ENCODE measurements at places on chromosomes 1 and 21.

GRCh38 chr1:101451888-101452287 lies 215.1 kb downstream of the S1PR1 start:
- peak; percentile 16 for DNase-seq

GRCh38 chr21:14064296-14064645 lies 146.5 kb downstream of the LIPI start:
- DNase-seq, result no peak

DNA sequence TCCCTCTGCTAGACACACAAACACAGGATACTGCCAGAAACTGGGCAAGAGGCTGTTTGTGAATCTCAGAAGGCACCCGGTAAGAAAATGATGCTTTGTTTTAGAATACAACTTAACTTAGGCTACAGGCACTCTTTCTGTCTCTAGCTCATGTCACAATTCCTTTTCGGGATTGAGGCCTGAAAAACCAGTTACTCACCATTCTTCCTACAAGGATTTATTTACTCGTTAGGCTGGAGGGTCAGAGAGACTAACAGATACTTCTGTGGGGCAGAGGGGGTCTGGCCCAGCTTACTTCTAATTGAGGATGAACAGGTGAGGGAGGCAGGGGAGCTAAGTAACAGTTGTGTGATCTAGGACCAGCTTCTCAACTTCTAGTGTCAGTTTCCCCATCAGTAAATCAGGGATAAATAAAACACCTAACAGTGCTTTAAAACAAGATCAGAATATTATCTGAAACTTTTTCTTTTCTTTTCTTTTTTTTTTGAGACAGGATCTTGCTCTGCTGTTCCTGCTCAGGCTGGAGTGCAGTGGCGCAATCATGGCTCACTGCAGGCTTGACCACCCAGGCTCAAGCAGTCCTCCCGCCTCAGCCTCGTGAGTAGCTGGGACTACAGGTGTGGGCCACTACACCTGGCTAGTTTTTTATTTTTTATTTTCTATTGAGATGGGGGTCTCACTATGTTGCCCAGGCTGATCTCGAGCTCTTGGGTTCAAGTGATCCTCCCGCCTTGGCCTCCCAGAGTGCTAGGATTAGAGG lies 31.9 kb downstream of the NFYC start:
- DNase-seq, result no peak

- DNase-seq, result no peak
Observed at GRCh38 chr1:42933610-42934491, 24.8 kb downstream of the SLC2A1 start.

GRCh38 chr1:221604948-221605347 lies 136.9 kb downstream of the DUSP10 start:
- DNase-seq, result no peak

DNA sequence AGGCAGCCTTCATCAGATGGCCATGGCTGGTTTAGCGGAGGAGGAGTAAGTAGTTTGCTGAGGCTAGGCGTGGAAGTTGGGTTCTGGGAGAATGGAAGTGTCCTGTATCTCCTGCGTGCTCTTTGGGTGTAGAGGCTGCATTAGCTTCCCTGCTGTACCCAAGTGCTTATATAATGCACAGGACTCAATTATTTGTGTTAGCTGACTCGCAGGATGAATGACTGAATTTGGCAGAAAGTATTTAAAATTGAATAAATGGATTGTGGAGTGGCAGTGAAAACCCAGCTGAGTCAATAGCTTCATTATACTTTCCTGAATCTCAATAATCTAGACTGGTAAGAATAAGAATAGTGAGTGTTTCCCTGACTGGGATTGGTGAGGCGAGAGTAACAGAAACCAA lies 13.8 kb downstream of the DNTTIP2 start:
- DNase-seq, result no peak

DNA sequence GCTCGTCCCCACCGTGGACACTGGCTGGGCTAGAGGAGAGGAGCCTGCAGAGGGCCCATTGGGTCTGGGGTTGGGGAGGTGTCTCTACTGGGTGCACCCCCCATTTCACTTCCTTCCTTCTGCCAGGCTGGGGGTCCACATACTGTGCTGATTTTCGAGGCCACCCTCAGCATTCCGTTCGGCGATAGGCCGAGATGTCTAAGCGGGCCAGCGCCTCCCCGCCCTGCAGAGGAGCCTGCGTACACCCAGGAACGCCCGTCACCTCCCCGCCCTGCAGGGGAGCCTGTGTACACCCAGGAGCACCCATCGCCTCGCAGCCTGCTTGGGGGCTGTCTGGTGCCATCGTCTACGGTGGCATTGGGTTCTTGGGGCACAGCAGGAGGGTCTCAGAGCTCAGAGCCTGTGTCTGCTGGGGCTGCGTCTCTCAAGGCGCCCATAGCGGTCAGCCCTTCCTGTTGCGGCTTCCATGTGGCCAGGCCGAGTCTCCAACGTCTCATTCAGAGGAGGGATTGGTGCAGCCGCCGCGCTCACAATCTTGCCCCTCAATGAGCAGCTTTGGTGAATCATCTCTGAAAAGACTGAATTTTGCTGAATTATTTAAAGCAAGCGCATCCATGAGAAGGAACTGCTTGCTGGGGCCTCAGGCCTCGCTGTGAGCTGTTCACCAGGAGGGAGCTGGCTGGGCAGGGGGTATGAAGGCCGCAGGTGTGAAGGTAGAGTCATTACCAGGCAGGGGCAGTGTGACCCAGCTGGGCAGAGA lies 30.7 kb upstream of the AGPAT3 start:
- no peak for DNase-seq

DNA sequence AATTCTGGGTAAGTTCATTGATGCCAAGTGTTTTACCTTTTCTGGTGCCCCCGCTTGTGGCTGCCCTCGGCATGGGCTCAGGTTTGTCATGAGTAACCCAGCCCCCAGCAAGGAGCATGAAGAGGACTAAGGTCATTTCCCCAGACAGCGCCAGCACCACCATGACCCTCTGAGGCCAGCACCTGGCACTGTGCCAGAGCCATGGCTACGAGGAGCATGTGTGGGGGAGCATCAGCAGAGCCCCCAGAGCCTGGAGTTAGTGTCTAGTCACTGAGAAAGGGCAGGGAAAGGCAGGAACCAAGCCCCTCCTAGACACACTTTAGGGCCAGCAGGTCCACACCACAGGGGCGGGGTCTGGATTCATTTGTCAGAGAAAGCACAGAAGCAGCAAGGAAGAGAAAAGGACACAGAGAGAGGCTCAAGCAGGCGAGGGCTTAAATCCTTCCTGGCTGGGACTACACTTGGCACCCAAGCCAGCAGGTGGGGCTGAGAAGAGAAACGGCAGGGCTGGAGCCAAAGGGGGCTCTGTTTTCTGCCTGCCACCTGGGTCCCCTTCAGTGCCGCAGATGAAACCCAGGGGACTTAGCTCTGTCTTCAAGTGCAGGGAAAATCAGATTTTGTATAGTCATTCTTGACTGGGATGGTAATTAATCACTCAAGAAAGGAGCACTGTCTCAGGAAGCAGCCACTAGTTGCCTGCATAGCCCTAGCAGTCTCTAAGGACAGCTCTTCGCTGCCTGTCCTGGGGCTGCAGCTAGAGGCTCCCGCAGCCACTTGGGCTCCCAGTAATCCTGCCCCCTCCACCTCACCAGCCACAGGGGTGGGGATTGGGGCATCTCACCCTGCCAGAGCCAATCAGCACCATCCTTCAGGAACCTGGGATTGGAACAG lies 79.6 kb upstream of the ZC3H12A start:
- no peak for DNase-seq

DNA sequence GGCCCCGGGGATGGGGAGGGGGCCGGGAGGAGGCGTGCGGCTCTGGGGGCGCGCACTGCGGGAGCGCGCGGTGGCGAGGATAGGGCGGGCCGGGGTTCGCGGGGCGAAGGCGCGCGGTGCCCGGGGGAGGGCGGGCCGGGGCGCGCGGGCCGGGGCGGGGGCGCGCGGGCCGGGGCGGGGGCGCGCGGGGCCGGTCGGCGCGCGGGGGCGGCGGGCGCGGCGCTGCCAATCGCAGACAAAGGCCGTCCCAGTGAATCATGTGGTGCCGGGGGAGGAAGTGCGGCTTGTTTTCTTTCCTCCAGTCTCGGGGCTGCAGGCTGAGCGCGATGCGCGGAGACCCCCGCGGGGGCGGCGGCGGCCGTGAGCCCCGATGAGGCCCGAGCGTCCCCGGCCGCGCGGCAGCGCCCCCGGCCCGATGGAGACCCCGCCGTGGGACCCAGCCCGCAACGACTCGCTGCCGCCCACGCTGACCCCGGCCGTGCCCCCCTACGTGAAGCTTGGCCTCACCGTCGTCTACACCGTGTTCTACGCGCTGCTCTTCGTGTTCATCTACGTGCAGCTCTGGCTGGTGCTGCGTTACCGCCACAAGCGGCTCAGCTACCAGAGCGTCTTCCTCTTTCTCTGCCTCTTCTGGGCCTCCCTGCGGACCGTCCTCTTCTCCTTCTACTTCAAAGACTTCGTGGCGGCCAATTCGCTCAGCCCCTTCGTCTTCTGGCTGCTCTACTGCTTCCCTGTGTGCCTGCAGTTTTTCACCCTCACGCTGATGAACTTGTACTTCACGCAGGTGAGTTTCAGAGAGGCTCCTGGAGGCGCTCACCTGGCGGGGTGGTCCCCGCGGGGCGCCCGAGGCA lies at the start of gene GPR137B:
Gene GPR137B (plus strand): TSS at position 287 of the 851 bp plus-strand sequence. CDS start 84 bp downstream, at position 371.
- peak; percentile 61 for DNase-seq

GRCh38 chr1:19577561-19577960 lies 66.5 kb upstream of the NBL1 start:
- no peak for DNase-seq

GRCh38 chr1:41827991-41828570 lies 90.6 kb downstream of the HIVEP3 start:
- DNase-seq, result no peak

- peak; percentile 66 for DNase-seq
Observed at GRCh38 chr1:66282343-66282852, 251.6 kb upstream of the SGIP1 start.

GRCh38 chr1:221987860-221988520 lies 246.1 kb upstream of the DUSP10 start:
- no peak for DNase-seq

DNA sequence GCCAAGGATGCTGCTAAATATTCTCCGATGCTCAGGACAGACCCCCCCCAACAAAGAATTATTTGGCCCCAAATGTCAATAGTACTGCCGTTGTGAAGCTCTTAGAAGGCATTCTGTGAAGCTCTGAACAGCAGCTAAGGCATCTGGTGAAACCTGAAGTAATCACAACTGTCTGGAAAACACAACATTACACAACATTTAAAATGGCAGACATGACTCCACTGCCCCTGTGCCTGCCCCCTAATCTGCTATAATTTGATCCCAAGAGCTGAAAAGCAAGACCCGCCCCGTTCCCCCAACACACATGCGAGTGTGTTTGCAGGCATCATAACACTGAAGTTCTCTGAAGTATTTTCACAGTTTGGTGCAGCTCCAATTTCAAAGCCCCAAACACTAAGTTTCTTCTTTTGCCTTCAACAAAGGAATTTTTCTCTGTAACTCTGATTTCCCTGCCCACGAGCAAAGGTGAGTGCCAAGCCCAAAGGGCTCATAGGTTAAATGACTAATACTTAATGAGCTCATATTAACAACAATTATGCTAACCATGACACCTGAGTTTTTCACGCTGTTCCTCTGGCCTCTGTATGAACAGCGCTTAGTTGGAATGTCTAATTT lies 129.2 kb downstream of the CLIC6 start:
- DNase-seq, result no peak

DNA sequence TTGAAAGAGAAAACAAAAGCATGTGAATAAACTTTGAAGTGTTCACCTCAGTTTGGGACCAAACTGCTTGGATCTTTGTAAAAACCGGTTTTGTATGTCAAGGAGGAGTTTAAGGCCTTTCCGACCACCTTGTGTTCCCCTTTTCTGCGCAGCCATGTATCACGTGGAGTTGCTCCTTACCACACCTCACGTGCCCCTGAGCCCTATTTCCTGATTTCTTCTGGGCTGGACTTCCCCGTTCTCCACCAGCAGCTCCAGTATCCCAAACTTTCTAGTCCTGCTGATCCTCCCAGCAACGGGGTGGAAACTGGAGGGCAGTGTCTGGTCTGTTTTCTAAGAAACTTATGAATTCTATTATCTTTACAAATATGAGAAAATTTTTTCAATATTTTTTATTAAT lies 1.6 kb upstream of the SH3D21 start:
- DNase-seq, result no peak

GRCh38 chr1:40477678-40478053 lies 576 bp downstream of the ZFP69 start:
- peak; percentile 10 for DNase-seq

GRCh38 chr1:206534552-206534951 lies 27.2 kb downstream of the RASSF5 start:
- no peak for DNase-seq

GRCh38 chr1:182143825-182144645 lies 82.5 kb upstream of the ZNF648 start:
- DNase-seq, result no peak

- no peak for DNase-seq
Observed at GRCh38 chr1:92817986-92818764, 13.7 kb upstream of the RPL5 start.

GRCh38 chr1:47262787-47263413 lies 30.9 kb upstream of the TAL1 start:
- DNase-seq, result peak; percentile 19

Measured in stimulated activated naive CD4-positive, alpha-beta T cell treated with Interleukin-2 at 50 U/mL for 16 hours (primary cell).